NCI-H146 (cell line): ENCODE measurements at places on chromosomes 13 and 19.

GRCh38 chr19:12748489-12748888, 3.1 kb upstream of the BEST2 start:
- no peak for DNase-seq

GRCh38 chr13:114148521-114148855, 16.1 kb upstream of the RASA3 start:
- DNase-seq = no peak

GRCh38 chr13:31912647-31913401, 118.8 kb upstream of the FRY start:
- DNase-seq = no peak

GRCh38 chr19:18418029-18418482, 1.1 kb upstream of the SSBP4 start:
- DNase-seq = no peak

- DNase-seq = peak; percentile 82
Observed at GRCh38 chr19:12946092-12946721, 545 bp downstream of the RAD23A start.

DNA sequence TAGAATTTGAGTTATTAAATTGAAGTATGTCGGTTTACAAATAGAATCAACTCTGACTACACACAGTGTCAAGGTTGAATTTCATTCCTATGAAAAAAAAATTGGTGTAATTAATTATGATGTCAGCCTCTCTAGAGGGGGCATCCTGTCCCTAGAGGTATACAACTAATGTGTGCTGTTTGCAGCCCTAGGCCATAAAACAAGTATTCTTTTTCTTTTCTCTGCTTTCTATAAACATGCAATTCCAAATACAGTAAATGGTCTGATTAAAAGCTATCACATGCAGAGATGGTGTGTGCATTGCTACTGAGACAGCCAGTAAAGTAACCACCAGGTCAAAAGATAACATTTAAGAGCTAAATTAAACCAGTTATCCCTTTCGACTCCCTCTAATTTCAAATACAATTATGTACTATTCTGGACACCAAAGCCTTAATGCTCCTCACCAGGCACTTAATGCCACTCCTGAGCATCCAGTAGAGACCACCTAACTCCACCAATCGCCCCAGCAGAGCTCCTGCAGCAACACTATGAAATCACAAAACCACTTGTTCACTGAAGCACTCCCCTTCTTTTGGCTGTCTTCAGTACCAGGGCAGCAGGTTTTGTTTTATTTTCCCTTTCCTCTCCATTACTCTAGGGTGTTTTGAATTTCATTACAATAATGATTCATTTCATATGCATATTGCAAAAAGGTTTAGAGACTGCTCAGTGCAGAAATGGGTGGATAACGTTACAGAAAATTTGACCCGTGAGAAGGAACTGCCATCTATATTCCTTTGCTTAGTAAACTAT, 426.9 kb downstream of the PCDH9 start:
- DNase-seq = peak; percentile 70

DNA sequence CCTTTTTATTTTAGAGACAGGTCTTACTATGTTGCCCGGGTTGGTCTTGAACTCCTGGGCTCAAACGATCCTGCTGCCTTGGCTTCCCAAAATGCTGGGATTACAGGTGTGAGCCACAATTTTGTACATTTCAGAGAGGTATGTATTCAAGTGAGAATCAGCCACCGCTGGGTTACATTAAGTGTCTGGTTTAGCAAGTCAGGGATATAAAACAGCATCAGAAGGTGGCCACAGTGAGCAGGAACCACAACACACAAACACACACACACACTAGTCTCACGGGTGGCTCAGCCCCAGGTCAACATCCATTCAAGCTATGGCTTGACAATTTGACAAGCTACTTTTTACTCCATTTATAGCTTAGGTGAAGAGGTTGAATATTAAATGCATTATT, 20.2 kb downstream of the KLK5 start:
- DNase-seq = no peak

DNA sequence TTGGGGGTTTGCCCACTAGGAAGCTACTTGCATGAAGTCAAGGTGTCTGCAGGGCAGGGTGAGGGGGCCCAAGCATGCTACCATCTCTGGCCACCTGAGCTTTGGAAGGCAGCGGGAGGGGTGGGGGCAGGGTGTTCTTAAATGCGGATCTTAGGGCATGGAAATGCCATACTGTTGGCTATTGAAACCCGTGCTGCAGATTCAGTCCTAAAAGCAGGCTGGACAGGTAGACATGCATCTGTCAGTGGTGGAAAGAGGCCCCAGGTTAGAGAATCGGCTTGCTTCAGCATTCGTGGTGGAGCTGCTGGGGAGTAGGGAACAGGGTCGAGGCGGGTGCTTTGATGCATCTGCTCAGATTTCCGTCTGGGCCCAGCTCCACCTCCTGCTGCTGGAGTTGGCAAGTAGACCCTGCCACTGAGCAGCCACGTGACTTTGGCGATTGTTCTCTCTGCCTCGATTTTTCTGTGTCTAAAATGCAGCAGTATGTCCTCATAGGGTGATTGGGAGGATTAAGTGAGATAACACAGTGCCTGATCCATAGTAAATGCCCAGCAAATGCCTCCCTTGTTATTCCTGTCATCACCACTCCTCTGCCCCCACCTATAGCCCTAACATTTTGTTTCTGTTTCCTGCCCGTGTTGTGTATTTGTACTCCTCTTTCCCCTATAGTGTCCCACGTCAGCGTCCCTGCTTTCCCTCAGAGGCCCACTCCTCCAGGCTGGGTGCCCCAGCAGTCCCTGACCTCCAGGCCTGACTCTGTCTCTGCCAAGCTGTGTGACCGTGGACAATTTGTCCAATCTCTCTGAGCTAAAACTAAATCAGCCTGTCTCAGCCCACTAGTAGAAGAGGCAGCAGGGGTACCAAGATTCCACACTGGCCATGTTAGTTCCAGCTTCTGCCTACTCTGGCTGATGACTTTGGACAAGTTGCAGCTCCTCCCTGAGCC, 5.8 kb downstream of the PPP1R37 start:
- no peak for DNase-seq

DNA sequence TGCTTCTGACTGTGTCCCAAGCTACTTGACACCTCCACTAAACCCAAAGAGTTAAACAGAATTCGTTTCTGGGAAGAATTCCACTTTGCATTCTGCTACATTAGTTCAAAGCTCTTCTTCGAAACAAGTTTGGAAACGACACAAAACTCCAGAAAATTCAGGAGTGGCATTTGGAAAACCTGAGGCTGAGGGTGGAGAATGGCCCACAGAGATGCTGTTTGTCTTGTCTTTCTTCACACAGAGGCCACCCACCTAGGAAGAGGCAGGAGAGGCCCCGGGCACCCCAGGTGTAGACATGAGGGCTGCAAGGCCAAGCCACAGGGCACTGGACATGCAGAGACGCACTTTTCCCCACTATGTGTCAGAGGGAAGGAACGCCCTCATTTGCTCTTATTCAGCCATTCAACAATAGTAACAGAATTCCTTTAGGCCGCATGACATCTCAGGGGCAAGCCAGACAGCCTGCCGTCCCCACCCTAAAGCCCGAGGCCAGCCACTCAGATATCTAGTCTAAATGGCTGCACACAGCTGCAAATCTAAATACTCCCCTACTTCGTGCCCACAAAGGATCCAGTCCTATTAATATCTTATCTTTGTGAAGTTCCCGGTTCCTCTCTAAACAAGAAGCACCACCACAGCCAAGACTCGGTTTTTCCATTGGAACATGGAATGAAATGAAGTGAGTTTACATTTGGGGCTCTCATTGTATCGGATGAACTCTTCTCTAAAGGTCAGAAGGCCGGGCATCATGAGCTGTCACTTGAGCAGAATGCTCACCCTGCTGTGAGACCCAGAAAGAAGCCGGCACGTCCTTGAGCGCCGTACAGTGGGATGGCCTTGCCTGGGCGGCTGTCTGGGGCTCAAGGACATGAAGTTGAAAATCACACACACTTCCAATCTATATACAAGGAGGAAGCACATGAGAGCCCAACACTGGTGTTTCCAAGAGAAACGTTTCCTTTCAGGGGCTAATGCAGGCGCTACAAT, 19.8 kb downstream of the COL4A1 start:
- no peak for DNase-seq

DNA sequence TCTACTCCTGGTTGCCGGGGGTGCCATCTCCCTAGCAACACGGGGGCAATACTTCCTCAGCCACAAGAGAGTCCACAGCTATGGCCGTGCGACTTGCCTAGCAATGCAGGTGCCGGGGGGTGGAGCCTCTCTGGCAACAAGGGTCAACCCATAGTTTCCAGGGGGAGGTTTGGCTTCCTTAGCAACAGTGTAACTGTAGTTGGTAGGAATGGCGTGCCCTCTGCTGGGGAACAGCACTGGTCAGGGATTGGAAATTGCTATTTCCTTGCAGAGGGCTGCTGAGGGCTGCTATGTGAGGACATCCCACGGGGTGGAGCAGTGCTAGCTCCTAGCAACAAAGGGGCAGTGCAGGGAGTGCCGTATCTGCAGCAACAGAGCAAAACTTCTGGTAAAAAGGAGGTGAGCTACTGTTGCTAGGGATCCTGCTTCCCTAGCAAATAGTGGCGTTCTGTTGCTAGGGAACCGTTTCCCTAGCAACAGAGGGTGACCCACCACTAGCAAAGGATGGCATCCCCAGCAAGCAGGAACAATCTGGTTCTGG, 7.0 kb upstream of the TMC4 start:
- DNase-seq = peak; percentile 82

DNA sequence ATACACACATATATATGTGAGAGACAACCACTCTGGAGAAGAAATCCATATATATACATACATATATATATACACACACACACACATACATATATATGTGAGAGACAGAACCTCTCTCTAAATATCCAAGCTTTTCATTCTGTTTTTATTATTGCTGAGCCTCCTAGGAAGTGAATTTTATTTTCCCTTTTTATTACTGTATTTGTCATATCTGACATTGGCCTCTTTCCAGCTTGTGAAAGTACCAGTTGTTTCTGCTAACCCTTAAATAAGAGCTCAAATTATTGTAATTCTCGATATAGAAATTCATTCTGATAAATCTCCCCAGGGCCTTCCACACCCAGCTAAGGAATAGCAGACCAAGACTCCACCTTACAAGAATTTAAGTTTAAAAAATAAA, 81.0 kb downstream of the NUFIP1 start:
- no peak for DNase-seq

DNA sequence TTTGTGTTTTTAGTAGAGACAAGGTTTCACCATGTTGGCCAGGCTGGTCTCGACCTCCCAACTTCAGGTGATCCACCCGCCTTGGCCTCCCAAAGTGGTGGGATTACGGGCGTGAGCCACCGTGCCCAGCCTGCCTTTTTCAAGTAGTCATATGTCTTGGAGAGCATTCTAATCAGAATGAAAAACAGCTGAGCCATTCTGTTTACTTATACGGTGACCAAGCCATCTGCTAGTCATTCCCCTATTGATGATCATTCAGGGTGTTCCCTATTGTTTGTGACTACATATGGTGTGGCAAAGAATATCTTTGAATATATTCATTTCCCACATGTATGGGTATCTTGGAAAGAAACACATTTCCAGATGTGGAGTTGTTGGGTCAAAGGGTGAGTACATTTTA, 17.2 kb downstream of the BLOC1S3 start:
- DNase-seq = peak; percentile 39

GRCh38 chr19:20664901-20665781, 3.8 kb upstream of the ZNF626 start:
- DNase-seq = peak; percentile 16

GRCh38 chr19:33377586-33378475, 4.3 kb downstream of the CEBPG start:
- no peak for DNase-seq

DNA sequence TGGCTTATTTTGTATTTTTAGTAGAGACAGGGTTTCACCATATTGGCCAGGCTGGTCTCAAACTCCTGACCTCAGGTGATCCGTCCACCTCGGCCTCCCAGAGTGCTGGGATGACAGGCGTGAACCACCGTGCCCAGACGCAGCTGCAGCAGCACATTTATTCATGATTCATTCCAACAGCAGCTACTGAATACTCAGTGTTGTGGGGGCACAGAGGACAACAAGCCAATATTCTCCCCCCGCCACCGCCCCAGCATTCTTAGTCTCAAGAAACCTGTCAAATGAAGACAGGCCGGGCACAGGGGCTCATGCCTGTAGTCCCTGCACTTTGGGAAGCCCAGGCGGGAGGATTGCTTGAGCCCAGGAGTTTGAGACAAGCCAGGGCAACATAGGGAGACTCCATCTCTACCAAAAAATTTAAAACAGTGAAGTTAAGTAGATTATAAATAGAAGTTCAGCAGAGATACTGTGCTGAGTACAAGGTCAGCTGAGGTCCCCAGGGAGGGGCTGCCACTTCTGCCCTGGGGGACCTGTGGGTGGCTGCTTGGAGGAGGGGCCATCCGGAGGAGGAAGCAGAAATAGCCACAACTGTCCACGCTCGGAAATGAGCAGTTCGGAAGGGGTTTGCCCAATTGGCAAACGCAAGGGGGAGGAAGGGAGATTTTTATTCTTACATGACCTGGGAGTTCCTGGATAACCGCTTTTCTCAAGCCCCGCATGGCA, 4.3 kb downstream of the DOT1L start:
- DNase-seq = no peak

GRCh38 chr13:86409466-86410241, 610.4 kb upstream of the SLITRK6 start:
- DNase-seq = no peak

DNA sequence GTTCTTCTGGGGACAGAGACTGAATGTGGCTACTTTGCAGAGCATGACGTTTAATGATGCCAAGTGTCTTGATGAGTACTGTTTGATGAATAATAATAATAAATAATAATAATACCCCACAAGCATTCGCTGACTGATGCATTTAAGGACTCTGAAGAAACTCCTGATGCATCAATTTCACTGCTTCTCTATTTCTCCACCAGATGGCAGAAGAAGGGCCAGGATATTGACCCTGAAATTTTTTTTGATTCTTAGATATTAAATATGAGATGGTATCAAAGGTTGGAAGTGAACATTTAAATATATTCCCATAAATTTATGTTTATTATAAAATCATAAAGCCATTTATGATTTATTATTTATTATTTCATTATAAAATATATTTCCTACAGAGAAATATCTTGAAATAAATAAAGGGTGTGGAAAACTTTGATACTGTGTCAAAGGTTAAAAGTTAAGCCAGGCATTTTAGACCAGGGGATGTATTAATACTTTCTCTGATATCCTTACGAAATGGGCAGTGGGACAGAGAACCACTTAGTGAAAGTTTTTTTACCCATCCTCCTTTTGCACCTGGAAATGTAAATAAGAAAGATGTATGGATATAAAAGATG, 170.9 kb downstream of the LACC1 start:
- peak; percentile 40 for DNase-seq

DNA sequence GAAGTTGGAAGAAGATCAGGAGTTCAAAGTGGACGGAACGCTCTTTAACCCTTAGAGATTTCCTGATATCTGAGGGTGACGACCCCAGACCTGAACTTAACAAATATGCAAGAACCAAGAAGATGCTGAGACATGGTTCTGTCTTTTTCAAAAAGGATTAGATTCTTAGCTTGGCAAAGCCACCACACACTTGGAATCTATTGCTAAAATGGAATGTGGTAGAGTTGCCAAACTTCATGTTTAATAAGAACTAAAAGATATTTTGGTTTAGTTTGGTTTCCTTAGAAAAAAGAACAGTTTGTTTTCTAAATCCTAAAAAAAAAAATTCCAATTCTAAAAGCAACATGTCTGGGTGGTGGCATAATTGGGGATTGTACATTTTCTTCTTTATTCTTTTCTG, 29.5 kb downstream of the UNC13A start:
- DNase-seq = no peak
